HCEC 1CT (cell line): ENCODE measurements at places on chromosomes 11 and 22.

GRCh38 chr22:41380993-41381328, 781 bp upstream of the TEF start:
- DNase-seq, result peak; percentile 83

- no peak for DNase-seq
Observed at GRCh38 chr11:8792710-8793109, 110.1 kb downstream of the RPL27A start.

- no peak for DNase-seq
Observed at GRCh38 chr22:50310949-50311444, 3.6 kb upstream of the PLXNB2 start.

DNA sequence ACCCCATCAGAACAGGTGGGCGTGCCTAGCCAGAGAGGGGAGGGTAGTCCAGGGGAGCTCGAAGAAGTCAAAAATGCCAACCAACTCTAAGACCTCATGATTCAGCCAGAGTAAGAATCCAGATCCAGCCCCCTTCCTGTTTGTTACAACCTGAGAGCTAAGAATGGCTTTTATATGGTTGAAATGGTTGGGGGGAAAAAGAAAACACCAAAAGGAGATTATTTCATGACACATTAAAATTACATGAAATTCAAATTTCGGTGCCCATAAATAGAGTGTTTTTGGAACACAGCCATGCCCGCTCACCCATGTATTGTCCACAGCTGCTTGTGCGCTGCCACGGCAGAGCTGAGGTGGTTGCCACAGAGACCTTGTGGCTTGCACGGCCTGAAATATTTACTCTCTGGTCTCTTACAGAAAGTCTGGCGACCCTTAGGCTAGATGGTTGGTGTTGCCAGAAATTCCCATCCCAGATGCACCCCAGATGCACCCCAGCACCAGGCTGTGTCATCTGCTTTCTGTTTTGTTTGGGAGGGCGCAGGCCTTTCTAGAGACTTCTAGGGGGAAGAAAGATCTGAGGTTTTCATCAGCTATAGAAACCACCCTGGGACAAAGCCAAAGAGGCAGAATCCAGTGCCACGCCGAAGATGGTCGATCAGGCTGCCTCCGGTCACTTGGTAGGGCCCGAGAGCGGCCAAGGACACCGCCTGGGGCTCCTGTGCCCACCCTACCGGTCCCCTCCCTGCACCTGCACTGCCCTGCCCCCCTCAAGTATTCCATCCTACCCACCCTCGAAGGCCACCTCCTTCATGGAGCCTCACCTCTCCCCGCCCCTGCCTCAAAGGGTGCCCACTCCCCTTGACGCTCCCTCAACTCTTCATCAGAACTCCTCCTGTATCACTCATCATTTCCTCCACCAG, 80.2 kb downstream of the DSCAML1 start:
- no peak for DNase-seq

GRCh38 chr11:15944460-15944859, 411.9 kb downstream of the SOX6 start:
- no peak for DNase-seq

- no peak for DNase-seq
Observed at GRCh38 chr11:40405614-40406013, 1053.8 kb downstream of the LRRC4C start.

DNA sequence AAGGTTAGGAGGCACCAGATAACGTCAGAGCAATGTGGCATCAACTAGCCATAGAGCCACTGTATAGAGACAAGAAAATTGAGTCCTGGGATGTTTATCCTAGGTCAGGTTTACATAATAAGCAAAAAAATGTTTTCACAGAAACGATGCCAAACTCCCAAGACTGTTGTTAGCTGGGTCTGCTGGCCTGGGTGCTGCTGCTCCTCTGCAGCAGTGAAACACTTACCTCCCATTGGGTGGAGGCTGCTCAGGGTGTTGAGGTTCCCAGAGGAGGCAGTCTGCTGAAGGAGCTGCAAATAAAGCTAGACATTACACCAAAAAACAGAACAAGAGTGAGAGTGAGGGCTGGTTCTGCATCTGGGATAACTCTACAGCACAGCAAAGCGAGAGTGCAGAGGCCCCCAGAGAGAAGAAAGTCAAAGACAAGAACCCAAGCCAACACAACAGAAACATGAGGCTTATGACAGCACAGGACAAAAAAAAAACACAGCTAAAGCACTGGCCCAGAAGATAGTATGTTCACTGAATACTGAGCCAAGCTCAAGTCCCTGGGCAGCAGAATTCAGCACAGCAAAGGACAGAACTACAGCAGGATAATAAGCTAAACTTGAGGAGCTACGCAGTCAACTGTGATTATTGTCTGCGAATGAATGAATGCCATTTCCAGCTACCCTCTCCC, 29.9 kb upstream of the RAPSN start:
- no peak for DNase-seq

DNA sequence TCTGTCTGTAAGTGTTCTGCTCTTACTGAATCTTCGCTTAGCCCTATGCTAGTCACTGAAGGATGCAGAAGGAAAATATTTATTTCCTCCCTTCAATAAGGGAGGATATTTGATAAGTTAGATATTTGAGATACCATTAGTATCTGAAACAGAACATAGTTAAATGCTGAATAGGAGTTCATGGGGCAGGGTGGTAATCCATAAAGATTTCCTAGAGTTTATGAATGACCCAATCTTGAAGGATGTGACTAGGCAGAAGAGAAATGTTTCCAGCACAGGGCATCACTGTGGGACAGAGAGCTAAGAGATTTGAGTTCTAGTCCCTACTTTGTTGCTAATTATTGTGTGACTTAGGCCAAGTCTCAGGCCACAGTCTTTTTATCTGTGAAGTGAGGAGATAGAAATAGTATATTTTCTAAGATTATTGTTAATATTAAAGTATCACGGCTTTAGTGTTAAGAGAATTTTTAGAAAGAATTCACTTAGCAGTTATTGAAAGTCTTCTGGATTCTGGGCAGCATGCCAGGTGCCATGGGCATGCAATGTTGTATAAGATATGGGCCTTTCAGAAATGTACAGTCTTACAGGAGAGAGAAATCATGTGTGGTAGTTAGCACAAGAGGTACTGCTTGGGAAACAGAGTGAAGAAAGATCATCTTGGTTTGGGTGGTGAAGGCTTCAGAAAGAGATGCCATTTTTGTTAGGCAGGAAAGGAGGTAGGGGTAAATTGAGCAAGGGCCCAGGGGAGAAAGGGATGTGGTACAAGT, 24.0 kb downstream of the SWAP70 start:
- peak; percentile 39 for DNase-seq

DNA sequence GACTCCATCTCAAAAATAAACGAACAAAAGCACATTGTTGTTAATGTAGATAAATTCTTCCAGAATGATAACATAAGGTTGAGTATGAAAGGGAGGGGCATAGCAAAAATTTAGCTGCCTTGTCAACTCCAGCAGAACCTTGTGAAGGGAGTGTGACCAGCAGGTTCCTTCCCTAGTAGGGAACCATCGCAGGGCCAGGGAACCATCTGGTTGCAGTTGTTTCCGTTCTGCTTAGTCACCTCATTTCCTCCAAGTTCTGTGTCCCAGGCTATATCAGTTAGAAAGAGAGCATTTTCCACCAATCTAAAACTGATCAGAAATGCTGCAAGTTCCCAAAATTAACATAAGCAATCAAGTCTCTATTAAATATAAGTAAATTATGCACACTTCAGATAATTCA, 126.7 kb upstream of the BLID start:
- no peak for DNase-seq

DNA sequence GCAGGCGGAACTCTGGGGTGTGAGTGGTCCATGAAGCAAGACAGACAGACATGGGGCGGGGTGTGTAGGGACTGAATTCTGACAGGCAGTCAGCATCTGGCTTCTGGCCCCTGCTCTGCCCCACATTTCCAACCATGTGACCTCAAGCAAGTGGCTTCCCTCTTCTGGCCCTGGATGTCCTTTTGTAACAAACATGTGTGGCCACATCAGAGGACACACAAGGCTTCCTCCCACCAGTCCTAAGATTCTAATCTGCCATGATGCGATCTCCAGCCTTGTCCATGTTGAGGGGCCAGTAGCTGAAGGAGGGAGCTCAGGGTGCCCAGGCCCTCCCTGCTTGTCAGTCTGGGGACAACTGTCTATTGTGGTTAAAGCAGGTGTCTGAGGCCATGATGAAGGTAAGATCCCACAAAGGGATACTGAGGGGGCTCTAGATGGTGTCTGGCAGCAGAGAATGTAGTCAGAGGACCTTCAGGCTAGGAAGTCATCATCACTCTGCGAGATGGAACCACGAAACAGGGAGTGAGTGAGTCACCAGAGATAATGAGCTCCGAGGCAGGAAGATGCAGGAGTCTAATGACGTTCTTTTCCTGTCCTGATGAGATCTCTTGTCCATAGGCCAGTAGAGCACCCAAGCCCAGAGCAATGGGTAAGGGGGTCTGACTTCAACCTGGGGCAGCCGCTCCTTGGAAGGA, 27.4 kb downstream of the DRD2 start:
- DNase-seq, result peak; percentile 19

DNA sequence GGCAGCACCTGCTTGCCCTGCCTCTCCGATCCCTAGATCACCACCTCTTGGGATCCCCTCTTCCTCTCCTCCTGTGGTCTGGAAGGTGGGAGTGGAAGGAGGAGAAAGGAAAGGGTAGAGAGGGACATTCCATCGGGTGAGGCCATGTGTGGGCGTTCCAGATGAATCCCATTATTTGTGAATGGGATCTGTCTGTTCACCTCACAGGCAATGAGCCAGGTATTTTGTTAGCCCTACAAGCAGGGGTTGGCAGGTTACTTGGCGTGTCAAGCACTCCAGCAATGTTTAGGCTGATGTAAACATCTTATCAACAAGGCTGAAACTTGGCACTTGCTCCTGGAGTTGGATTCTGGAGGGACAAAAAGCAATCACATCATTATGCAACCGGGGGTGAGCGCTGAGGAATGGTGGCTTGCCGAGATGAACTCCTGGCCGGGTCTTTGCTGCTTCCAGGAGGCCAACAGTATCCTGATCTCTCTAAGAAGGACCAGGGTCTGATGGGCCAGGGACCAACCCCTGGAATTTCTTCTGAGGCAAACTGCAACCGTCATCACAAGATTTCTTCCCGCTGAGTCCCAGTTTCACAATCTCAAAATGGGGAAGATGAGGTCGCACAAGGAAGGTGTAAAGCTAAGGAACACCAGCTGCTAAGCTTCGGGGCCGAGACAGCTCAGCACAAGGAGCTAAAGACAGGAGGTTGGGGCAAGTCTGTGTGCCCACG, 7.8 kb downstream of the ADAMTS8 start:
- no peak for DNase-seq

DNA sequence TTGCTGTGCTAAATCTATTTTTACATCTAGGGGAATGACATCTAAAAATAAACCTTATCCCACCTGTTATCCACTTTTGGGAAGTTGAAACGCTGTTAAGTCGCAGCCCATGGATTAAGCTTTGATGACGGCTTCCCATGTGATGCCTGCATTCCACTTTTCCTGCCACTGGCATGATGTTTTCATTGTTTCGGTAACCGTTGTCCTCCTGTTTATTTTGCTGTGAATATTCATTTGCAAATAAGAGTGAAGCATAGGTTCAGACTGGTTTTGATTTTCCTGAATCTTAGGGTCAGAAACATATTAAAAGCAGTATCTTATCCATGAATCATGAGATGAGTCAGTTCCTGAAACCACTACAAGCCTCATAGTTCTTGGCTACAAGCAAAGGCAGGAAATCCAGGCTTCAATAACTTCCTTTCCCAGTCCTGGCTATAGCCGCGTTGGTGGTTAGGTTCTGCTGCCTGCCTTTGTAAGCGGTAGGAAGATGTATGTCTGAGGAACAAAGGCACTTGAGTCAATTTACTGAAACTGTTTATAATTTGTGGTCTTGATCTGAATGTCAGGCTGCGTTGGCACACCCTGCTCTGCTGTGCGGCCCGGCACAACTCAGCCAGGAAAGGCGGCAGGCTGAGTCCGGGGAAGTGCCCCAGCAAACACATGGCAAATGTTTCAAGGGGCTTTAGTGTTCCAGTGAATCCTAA, 19.4 kb downstream of the TEAD1 start:
- peak; percentile 99 for DNase-seq

DNA sequence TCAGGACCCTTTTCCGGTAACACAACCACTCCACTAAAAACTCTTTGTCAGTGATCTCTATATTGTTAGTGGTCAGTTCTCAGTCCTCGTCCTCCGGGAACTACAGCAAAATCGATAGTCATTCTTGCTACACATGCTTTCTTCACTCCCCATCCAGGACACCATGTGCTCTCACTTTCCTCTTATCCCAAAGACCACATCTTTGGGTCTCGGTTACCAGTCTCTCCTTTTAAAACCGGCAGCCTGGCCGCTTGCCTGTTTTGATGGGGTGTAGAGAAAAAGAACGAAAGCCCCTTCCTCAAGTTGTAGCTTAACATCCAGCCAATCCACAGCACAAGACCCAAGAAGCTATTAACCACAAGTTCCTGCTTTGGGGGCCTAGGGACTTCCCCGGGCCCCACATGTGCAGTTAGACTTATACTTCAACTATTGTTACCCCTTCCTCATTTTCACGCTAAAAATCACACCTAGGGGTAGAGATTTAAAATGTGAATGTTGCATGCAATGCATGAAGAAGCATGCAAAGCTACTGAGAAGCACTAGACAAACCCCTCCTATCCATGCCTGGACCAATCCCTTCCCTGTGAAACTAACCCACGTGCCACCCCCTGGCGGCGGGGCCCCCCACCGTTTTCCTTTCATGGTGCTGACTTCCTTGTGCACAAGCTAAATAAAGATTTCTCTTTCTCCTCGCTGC, 1.5 kb upstream of the TOLLIP start:
- DNase-seq, result no peak

- DNase-seq, result no peak
Observed at GRCh38 chr11:126603486-126603885, 248.0 kb downstream of the ST3GAL4 start.

DNA sequence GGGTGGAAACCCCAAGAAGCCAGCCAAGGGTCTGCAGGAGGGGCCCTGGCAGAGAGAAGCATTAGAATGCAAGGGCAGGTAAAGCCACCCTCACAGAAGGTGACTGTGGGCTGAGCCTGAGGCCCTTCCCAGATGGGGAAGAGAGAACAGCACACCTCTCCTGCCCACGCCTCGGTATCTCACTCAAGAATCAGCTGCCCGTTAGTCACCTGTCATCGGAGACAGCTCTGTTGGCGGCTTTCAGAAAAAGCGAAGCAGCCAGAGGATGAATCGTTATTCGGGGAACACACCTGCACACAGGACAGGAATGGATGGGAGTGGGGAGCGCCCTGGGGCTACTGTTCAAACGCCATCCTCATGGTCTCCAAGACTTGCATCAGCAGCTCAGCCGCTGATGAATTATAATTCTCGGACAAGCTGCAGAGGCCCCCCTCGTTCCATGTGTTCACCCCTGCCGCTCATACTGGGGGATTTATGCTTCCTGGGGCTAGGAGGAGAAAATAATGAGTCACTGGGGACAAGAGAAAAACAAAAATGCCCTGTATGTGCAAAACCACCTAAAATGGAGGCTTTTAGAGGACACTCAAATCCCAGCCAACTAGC, 21.6 kb upstream of the TMA7B start:
- DNase-seq, result no peak

GRCh38 chr22:21101877-21102638, 56.3 kb downstream of the LRRC74B start:
- no peak for DNase-seq

GRCh38 chr22:26579331-26579886, 10.5 kb downstream of the TPST2 start:
- DNase-seq, result no peak
